ENCODE measurements at places on chromosomes 1 and 21.

DNA sequence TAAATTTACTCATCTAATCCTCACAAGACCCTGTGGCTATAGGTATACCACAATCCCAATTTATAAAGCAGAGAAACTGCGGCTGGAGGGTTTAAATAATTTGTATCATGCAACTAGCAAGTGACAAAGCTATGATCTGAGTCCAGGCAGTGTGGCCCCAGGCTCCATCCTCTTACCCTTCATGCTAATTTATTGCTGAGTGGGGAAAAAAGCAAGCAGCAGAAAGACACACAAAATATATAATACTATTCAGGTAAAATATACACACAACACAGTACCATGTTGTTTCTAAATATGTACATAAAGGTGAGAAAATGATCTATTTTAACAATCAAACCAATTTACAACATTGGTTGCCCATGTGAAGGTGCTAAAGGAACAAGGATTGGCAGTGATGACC is 17.3 kb upstream of the LORICRIN start:
- no peak for DNase-seq

DNA sequence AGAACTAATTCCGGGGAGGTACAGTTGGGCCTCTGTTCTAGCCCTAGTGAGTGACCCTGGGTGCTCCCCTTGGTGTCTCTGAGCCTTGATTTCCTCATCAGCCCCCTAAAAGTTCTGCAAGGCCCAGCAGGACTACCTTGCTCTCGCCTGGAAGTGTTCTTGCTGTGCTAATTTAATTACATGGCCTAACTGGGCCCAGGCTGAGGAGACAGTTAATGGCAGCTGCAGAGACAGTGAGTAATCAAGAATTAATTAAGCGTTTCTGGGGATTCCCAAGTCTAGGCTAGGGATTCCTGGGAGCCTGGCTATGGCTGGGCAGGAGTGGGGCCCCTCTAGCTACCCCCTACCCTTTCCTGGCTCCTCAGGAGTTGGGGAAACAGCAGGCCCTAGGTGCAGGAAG is 24.7 kb upstream of the DMBX1 start:
- DNase-seq, result no peak

DNA sequence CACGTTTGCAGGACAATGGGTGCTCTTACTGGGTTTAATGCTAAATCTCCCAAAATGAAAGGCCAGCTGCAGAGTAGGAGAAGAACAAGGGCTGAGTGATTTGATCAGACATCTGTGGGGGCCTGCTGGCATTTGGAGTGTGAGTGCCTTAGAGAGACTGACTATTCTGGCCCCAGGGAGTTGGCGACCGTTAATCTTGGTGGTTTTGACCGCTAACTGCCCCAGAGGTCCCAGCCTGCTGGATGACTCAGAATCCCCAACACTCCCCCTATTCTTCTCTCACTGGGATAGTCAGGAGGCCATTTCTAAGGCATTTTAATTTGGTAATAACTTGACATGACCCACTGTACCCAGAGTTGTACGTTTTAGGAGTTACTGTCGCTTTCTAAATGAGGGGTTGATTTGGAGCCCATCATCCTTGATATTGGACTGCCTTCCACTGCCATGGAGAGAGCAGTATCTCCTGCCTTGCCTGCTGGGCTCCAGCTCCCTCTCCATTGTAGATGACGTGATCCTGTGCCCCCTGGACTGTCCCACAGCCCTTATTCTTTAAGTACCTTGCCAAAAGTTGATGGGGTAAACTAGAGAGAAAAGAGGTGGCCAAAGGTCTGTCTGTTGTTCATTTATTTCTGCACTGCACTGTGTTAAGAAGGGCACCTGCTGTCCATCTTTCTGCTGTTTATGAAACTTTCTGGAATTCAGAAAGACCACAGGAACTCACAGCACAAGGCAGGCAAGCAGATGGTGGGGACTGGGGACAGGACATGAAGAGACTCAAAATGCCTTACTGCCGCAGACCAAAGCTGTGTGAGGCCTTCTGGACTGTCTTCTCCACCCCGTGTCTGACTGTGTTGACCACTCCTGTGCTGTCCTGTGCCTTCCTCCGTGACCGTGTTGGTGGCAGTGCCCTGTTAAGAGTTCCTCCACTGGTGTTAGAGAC is 98.2 kb upstream of the ARTN start:
- DNase-seq, result no peak

DNA sequence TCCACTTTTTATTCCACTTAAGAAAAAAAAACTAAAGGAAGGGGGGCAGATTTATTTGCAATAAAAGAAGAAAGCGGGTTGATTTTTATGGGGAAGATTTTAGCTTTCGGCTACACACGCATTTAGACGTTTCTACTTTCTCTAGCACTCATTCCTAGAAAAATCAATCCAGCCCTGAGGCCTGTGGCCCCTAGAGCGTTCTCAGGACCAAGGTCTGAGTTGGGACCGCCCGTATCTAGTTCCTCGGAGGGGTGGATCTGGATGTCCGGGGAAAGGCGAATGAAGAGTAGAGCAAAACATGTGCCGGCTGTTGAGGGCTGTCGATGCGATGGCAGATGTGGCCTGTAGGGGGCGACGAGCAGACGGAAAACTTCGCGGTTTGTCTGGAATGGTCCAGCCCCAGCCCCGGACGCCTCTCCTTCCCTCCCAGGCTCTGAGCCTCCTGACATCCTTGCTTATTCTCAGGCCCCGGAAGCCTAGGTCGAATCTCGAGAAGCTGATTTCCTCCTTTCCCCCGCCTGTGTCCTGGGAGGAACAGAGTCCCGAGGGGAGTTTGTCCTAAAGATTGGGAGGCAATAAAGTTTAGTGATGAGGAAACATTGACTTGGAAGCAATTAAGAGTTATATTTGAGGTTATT is 5.2 kb downstream of the FOXD3 start:
- DNase-seq, result no peak

GRCh38 chr1:238468068-238468467 is 577.3 kb upstream of the ZP4 start:
- no peak for DNase-seq

DNA sequence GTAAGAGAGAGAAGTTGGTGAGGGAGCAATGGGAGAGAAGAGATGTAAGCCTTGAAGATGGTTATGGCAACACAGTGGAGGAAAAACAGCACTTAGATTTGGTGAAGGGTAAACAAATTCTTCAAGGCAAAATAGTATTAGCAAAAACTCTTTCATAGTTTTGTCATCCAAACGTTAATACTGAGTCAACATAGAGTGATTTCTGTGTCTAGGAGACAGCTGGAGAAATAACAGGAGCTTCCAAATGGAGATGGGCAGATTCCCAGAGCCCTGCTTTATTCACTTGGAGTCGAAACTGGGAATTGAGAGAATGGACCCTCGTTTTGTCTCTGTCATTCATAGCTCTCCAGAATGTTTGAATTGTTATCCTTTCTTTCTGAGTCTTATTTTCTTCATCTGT is 68.3 kb downstream of the PLA2G4A start:
- DNase-seq, result no peak

DNA sequence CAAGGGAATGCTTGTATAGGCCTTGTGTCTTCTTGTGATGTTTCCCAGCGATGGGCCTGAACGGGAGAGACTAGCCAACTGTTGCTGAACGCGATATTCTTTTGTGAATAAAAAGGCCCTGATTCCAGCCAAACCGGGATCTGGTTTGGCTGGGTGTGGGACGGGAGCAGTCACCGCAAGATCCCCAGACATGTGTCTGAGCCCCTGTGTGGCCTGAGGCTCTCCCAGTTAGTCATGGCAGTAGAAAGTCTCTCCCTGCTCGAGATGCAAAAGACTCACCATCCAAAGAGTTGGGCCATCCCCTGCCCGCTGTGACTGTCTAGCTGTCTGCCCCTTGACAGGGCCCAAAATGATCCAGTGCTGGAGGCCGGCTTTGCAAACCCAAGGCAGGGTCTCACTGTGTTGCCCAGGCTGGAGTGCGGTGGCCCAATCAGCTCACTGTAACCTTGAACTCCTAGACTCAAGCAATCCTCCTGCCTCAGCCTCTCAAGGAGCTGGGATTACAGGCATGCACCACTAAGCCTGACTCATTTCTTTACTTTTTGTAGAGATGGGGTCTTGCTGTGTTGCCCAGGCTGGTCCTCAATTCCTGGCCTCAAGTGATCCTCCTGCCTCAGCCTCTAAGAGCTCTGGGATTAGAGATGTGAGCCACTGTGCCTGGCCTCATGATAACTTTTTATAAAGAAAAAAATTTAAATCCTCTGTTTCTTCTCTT is 56.4 kb downstream of the KIF26B start:
- no peak for DNase-seq

DNA sequence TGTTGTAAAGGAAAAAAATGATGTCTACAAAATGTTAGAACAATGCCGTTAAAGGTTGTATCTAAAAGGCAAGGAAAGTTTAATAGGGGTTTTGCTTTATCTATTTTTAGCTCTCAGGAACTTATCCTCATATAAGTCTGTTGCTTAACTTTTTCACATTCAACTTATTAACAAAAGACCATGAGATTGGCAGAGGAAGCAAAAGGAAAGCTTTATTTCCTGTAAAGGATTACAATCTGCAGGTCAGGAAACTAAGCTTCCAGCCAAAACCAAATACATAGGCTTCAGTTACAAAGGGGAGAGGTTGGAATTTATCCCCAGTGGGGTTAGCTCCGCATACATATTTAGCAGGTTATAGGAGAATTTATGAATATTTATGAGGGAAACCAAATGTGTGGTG is 58.7 kb upstream of the KIAA1614 start:
- no peak for DNase-seq

DNA sequence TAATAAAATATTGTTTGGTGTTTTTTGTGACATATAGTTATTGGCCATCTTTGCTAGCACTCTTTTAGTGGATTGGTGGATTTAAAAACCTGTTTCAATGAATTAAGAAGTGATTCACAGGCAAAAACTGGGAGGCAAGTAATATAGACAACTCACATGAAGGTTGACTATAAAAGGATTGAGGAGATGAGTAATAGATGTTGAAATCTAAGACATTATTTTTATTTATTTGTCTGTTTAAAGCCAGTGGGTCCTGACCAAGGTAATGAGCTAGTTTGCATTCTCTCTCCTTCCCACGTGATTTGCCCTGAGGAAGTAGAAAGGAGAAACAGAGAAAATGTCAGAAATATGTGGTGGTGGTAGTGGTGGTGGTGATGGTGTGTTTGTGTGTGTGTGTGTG is 351.5 kb upstream of the ZP4 start:
- DNase-seq, result no peak

- DNase-seq, result no peak
These were observed 28.1 kb upstream of the TXLNA start for GRCh38 chr1:32151319-32151787.

DNA sequence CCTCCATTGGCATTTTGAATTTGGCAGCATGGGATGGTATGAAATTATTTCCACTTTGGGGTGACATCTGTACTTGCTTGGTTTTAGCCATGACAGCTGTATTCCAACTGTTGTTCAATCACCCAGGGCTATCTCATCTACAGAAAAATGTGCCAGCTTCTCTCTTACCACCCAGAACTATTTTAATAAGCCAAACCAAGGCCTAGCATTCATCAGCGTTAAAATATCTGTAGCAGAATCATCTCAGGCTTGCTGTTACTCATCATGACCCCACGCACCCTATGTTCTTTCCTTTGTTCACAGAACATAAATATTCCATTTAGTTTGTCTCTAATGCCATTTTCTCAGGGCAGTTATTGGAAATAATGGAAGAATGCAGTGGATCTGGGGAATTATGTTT is 49.8 kb downstream of the GIPC2 start:
- DNase-seq, result no peak

GRCh38 chr1:29156543-29157268 is 25.0 kb downstream of the SRSF4 start:
- DNase-seq, result no peak

GRCh38 chr1:209893751-209894150 is 44.3 kb upstream of the SYT14 start:
- DNase-seq, result no peak

GRCh38 chr1:2115702-2116341 is 65.6 kb downstream of the PRKCZ start:
- DNase-seq, result no peak

GRCh38 chr21:43911935-43912487 is 47.0 kb downstream of the AGPAT3 start:
- DNase-seq, result no peak

DNA sequence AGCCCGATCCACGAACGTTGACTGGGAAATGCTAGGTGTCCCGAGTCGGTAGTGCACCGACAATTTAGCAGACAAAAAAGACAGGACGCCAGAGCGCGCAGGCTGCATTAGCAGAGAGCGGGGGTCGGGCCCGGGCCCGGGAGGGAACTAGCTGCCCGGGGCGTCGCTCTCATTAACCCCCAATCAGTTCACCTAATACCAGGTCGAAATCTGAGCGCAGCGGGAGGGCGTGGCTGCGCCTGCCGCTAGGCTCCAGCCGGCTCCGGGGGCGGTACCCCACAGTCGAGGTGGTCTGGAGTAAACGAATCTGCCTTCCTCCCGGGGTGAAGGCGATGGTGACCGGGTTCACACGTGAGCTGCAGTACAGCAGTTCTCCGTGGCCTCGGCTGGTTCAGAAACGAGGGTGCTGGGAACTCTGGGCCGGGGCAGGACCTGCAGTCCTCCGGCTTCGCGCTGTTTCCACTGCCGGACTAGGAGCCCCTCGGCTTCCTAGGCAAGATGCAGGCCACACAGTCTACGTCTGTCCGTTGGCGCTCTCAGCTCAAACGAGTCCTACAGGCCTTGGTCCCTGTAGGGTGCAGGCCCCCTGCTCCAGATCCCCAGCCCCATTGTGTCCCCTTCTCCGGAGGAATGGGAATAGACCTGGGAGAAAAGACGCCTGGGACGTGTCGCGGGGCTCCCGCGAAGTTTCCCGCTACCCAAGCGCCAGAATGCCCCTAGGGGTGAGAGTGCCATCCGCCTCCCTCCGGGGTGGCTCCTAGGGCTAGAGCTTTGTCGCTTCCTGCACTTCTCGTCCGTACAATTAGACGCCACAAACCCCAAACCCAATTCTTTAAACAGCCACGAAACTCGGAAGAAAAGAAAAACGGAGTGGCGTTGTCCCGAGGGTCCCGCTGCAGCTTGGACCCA is 2.0 kb downstream of the GFI1 start:
- DNase-seq, result peak; percentile 82

GRCh38 chr1:14939527-14940284 is 213.8 kb upstream of the TMEM51 start:
- no peak for DNase-seq

DNA sequence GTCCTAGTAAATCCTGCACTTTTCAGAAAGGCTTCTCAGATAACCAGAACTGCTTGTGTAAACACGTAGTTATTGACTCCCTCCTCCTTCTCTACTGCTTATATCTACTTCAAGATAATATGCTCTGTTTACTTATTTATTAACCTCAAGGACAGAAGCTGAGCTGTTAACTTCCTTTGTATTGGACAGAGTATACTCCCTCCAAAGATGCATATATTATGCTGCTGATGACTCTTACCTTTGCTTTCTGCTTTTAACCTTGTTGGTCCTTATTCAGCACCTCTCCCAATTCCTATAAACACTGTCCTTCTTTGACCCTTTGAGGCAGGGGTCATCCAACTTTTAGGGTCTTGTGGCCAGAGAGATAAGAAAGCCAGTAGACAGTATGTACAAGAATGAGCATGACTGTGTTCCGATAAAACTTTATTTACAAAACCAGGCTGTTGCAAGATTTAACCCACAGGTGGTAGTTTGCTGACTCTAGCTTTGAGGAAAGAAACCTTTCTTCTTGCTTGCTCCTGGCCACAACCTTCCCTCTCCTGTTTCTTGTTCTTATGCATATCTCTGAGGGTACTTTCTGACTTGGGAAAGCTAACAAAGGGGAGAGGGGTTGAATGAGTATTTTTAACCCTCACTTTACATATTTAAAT is 4.9 kb downstream of the TPM3 start:
- no peak for DNase-seq

- no peak for DNase-seq
These were observed 7.4 kb downstream of the PLEKHN1 start for GRCh38 chr1:973459-974292.
